ENCODE measurements at places on chromosomes 2 and 18.

GRCh38 chr2:9199716-9200632, 6.6 kb upstream of the ASAP2 start:
- DNase-seq = no peak

GRCh38 chr2:647691-648231, 29.4 kb downstream of the TMEM18 start:
- no peak for DNase-seq

DNA sequence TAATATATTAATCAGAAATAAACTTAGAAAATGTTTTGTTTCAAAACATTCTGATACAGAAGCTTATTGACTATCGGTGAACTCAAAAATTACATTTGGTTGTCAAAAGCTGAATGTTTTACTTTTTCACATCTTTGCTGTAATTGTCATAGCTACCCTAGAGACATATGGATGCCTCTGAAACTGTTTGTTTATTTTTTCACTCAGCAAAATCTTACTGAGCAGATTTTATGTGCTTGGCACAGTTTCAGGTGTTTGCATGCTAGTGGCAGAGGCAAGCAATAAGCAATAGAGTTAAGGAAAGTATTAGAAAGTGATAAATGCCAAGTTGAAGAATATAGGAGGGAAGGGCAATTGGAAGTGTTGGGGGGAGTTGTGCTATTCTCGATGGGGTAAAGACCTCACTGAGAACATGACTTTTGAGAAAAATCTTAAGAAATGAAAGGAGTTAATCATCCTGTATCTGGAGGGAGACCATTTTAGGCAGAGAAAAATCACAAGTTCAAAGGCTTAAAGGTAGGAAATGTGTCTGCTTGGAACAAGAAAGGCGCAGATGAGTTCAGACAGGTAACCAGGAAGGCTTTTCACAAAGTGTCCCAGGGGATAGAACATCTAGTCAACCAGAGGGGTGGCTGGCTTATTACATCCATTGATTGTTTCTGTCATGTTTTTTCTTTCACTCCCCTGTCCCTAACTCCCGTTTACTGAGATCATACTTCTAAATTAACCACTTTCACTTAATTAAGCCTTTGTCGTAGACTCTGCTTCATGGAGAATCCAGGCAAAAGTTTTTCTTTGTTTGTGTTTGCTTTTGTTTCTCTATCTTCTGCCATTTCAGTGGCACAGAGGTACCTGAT, 27.2 kb upstream of the COBLL1 start:
- DNase-seq = no peak

GRCh38 chr18:53798516-53798915, 426.0 kb downstream of the MBD2 start:
- DNase-seq = no peak

DNA sequence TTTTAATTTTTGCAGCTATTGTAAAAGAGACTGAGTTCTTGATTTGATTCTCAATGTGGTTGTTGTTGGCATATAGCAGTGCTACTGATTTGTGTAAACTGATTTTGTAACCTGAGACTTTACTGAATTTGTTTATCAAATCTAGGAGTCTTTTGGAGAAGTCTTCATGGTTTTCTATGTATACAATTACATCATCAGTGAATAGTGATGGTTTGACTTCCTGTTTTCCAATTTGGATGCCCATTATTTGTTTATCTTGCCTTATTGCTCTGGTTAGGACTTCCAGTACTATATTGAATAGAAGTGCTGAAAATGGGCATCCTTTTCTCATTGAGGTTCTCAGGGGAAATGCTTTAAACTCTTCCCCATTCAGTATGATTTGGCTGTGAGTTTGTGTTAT, 99.7 kb downstream of the GULP1 start:
- DNase-seq = no peak

GRCh38 chr2:86305915-86306254, 31.5 kb downstream of the REEP1 start:
- no peak for DNase-seq

- DNase-seq = no peak
Measured at GRCh38 chr2:27019931-27020855, 12.6 kb upstream of the TMEM214 start.

DNA sequence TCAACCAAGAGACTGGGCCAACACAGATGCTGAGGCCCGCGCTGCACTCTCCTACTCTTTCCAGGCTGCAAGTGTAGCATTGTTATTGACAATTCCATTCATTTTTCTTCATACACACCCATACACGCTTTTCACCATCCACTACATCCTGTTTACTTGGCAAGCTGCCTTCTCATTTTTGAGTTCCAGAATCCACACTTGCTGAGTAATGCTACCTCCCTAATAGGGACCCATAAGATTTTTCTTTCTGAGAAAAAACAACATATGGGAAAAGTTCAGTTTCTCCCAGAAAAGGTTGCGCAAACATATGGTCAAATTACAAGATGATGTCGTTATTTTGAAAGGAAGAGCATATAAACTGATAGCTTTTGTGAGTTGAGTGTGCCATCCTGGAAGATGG, 3.3 kb upstream of the NETO1 start:
- DNase-seq = no peak

- DNase-seq = no peak
Measured at GRCh38 chr2:241777686-241778627, 1.3 kb downstream of the GAL3ST2 start.

DNA sequence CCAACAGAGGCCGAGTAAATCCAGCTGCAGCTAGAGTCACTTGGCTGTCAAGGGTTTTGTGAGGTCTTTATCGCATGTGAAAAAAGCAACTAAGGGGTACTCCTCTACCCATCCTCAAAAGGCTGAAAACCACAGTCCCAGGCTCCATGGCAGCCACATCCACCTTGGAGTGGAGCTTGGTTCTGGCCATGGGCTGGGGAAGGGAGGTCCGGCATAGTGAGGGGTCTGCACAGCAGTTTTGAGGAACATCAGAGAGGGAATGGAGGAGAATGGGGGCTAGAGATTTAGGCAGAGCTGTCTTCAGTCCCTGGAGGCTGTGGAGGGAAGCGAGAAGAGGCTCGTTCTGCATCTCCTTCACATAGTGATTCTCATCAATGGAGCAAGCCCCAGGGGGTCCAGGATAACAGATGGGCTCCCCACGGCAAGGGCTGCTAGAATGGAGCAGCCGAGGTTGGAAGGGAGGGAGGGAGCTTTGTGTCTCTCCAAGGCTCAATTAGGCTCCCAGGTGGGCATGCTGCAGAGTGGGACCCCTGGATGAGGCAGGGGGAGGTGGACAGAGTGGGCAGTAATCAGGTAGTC, 21.0 kb downstream of the MROH2A start:
- DNase-seq = no peak

DNA sequence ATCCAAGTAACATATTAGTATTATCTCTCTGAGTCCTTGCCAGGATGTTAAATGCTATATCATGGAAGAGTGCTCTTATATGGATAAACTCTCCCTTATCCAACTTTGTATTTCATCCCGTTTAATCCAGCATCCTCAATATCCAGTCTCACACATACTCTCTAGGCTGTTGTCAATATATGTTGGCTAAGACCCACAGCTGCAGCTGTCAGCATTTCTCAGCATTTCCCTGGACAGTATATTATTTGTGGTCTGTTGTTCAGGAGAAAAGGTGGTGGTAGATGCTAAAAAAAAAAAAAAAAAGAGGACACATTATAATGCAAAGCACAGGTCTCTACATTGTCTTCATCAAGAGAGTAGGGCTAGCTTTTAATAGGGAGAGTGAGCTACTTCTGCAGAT, 1368.0 kb upstream of the ZEB2 start:
- DNase-seq = no peak

GRCh38 chr2:127805491-127805890, 5.5 kb downstream of the WDR33 start:
- no peak for DNase-seq

- no peak for DNase-seq
Measured at GRCh38 chr18:75846321-75846720, 418.8 kb upstream of the SMIM21 start.

- DNase-seq = no peak
Measured at GRCh38 chr2:164803776-164804466, 37.7 kb downstream of the COBLL1 start.

DNA sequence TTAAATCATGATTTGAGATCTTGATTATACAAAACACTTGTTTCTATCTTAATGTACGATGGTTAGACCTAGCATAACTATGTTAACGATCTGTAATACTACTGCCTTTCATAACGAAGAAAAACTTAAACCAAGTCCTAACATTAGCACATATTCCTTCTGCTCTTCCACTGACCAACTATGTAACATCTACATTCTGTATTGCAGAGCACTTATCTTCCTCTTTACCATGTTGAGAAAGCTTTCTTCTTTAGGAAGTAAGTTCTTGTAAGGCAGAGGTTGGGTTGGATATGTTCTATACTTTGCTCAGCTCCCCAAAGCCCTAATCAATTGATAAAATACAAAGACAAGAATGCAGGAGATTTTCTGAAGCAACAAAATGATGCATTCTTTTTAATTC, 7.9 kb upstream of the ZNF407 start:
- DNase-seq = no peak

DNA sequence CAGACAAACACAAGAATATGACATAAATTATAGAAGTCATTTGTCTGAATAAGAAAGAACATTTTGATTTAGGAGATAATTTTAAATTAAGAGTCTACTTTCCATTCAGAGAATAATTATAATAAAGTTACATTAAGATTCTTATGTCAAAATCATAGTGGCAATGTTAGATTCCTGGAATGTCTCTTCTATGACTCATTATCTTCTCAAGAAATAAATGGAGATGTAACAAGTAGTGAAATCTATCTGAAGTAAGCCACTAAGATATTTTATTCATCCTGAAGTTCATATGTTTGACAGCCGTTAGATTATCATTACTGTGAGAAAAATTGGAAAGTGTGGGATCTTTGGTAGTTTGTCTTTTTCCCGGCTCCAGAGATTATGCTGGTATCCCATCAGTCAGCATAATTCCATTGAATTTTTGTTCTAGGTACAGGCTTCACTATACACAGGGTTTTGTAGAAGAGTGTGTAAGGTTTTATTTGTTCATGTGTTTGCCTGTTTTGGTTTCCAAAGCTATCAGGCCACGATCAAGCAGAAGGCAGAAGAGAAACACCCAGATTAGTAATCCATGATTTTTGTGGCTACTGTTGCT, 1246.6 kb upstream of the LRRTM1 start:
- no peak for DNase-seq

GRCh38 chr2:226649871-226650660, 149.6 kb downstream of the IRS1 start:
- DNase-seq = peak; percentile 16

DNA sequence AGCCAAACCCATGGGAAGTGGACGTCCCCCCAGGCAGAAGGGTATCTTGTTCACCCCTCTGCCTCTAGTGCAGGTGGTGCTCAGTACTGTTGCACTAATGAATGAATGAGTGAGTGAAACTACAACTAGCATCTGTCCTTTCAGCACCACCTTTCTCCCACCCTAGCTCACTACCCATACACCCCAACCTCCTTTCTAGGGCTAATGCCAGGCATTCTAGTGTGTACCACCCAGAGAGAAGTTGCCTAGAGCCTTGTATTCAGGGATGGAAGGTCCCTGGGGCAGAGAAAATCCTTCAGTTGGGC, 22.5 kb downstream of the CCT7 start:
- no peak for DNase-seq

- DNase-seq = no peak
Measured at GRCh38 chr2:90069290-90069894, 1377.9 kb downstream of the RPIA start.

- DNase-seq = no peak
Measured at GRCh38 chr2:43643680-43644079, 6.6 kb downstream of the PLEKHH2 start.

- no peak for DNase-seq
Measured at GRCh38 chr2:234425639-234426603, 71.0 kb downstream of the ARL4C start.

- no peak for DNase-seq
Measured at GRCh38 chr18:79518028-79518682, 122.4 kb downstream of the NFATC1 start.

GRCh38 chr2:3563521-3563976, 5.4 kb upstream of the RNASEH1 start:
- no peak for DNase-seq

DNA sequence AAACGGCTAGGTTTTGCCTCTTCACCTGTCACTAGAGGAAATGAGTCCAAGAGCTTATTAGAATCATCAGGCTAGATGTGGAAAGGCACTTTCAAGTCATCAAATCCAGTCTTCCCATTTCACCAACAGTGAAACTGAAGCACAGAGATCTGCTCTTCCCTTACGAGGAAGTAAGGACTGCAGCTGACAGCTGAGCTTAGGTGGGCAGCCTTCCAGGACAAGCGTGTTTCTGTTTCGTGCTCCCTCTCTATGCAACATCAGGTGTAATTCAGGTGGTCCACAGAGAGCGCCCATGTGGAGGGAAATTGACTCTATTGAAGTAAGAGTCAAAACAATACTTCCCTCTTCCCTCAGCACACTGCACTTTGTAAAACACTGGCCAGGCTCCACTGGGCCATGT, 5.5 kb downstream of the CYRIA start:
- DNase-seq = no peak

DNA sequence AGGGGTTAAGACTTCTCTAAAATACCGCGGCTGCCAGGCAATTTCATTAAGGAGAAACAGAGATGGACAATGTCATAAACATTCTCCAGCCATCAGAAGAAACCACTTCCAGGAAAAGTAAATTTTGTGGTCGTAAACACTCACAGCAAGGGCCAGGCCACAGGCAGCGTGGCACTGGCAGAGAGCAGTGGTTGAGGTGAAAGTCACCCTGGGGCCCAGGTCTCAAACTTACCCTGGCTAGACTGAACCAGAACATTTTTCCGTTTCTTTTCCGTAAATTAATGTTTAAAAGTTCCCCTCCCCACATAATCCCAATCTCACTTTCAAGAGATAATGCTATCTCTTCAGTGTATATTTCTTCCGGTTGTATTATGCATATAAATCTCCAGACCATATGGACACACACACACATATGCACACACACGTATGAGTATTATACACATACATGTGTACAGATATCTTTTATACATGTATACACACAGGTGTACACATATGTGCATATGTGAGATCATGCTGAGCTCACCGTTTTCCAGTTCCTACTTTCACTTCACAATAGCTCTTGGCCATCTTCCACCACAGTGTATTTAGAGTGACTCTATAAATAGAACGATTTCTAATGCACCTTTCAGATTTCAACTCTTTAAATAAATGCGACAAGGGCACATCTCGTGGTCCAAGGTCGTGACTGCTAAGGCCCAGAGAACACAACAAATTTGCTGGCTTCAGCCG, 90.1 kb downstream of the MALT1 start:
- no peak for DNase-seq

GRCh38 chr18:74836296-74837139, 238.8 kb downstream of the ZNF407 start:
- no peak for DNase-seq

- no peak for DNase-seq
Measured at GRCh38 chr2:239636808-239637207, 236.0 kb upstream of the HDAC4 start.

- DNase-seq = no peak
Measured at GRCh38 chr2:47357483-47357882, 45.5 kb upstream of the MSH2 start.

DNA sequence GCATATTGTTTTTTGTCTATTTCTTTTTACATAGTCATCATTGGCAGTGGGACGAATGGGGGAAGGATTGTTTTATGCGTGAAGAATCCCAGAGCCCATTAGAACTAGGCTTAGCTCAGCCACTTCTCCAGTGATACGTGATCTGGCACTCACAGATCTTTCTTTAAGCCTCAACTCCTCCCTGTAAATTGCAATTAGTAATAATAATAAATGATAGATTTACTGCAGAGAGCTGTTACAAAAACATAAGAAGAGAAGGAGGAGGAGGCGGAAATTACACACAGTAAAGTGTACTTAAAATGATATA, 629.3 kb downstream of the NRXN1 start:
- DNase-seq = no peak

GRCh38 chr18:71352618-71353017, 1063.8 kb downstream of the SOCS6 start:
- DNase-seq = no peak

All from stimulated activated CD4-positive, alpha-beta T cell treated with anti-CD3 and anti-CD28 coated beads, Interleukin-1b, Interleukin-23, amount 100 ng/mL, for 1 hour (primary cell).